Progenitor cell of endocrine pancreas (in vitro differentiated cells): ENCODE measurements at places on chromosomes 11 and 22.

DNA sequence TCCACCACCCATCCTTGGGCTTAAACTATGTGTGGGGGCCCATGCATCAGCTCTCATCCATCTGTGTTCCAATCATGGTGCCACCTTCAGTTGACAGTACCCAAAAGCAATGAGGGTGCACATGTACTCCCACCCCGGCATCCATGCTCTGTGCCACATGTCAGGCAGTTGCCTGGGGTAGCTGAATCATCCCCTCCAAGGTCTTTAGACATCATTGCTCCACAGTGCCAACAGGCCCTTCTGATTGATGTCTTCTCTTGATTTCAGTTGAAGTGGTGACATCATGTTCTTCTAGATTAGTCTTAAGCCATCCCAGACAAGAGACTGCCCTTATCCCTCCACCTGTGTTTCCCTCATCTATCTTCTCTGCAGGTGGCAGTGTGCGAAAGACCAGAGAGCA is 42.5 kb downstream of the TMPRSS5 start:
- no peak for DNase-seq

- no peak for DNase-seq
Observed at GRCh38 chr11:64338716-64339115, 1.3 kb upstream of the CCDC88B start.

- DNase-seq: no peak
Observed at GRCh38 chr11:78037056-78037455, 14.0 kb upstream of the KCTD14 start.

DNA sequence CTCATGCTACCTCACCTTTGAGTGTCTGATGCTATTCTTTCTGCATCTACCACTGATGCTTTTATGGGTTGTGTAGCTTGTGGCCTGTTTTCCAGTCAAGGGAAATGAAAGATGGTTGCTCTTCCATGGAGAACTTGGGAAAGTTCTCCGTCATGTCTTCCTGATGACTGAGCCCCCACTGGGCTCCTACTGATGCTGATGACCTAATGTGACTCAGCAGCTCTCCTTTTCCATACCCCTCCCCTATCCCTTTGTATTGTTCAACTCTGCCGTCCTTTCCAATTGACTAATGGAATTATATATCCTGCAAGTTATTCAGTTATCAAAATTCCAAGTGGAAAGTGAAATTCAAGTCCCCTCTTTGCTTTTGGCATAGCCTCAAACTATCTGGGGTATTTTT is 44.7 kb downstream of the REXO2 start:
- DNase-seq: no peak

DNA sequence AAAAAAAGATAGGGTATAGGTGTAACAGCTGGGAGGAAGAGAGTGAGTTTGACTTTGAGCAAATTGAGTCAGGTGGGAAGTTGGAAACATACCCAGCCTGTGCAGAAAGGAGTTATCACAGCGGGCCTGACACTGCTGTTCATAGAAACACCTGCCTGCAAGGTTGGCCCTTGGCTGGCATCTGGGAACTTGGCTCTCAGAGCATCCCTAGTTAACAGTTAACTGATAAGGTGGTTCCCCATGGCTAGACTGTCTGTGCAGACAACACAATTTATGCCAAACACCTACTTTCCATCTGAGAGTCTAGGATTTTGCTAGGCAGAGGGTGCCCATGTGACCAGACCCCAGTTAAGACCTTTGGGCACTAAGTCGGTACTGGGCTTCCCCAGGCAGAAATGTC is 31.4 kb downstream of the ADAMTS8 start:
- DNase-seq: no peak

- no peak for DNase-seq
Observed at GRCh38 chr11:77197626-77198320, 69.7 kb downstream of the MYO7A start.

- DNase-seq: no peak
Observed at GRCh38 chr11:47431356-47432083, 5.3 kb upstream of the PSMC3 start.

DNA sequence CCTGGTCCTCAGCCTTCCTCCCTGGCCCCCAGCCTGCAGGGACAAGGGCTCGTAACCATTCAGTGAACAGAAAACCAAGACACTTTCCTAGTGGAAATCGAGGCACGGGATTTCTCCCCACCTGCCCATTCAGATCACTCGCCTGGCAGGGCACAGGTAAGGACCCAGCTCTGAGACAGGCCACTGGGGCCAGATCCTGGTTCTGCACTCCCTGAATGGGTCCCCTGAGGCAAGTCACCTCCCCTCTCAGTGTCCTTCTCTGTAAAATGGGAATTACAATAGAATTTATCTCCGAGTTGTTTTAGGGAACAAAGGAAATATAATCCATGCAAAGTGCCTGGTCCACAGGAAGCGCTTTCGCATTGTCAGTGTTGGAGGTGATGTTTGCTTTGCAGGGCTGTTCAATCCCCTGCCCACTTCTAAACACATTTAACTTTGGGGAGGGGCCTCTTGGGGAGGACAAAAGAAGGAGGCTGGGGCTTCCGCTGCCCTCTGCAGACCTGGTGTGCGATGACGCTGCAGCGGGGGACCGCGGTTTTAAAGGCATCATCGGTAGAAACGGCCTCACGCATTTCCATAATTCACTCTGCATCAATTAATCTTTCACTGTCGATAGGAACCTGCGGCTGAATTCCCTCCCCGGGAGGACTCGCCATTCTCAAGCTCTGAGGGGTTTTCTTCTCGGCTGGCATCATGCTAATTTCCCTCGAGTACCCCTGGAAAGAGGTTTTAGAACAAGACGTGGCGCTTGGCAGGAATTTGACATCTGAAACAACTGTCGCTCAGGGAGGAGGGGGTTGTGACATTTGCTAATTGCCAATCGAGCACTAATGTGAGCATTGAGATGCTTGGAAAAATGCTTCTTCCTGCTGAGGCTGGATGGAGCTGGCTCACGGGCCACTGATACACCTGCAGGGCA is 70.4 kb upstream of the FGF3 start:
- DNase-seq: no peak

- DNase-seq: no peak
Observed at GRCh38 chr11:112267188-112267591, 6.5 kb upstream of the PLET1 start.
